ENCODE measurements at places on chromosomes 4 and X.

DNA sequence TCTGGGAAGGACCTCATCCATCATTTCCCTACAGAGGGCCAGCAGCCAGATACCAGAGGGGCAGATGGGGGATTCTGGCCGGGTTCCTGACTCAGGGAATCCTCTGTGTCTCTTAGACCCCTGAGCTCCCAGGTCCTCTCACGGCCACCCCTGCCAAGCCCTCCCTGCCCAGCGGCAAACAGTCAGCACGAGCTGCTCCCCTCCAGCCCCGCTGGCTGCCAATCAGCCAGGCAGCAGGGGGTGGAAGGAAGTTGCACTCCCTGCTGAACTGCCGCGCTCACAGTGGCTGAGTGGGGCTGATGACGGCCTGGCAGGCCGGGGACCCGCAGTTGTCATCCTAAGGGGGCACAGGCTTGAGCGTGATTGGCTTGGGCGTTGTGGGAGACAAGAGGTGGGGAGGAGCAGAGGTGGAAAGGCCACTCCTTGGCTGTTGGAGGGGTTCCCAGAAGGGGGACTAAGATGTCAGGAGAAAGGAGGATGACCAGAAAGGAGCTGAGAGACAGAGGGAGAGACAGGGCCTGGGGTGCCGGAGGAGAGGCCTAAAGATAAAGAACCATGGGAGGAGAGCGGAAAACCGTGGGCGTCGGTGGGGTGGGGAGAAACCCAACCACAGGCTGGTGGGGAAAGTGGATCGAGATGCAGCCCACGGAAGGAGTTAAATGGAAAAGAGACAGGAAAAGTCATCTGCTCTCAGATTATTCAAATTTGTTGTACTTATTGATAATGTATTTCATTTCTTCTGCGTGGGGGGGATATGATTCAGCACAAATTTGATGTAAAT lies 4.4 kb upstream of the CCDC149 start:
- DNase-seq, result no peak

DNA sequence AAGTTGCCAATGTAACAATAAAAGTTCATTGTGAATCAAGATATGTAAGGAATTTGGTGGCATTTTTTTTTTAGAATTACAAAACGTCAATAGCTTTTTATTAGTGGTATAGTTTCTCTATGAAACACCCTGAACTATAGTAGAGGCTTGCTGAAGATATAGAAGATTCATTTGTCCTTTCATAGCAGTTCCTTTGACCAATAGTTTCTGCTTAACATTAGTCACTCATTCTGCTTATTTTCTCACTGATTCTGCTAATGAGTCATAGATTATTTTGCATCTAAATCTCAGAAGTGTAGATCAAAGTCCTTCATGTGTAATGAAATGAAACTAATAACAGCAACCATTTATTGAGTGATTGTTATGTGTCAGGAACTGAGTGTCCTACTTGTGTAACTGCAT lies 205.0 kb upstream of the TET2 start:
- no peak for DNase-seq

- DNase-seq, result no peak
Measured at GRCh38 chr4:182768838-182769237, 148.3 kb downstream of the DCTD start.

DNA sequence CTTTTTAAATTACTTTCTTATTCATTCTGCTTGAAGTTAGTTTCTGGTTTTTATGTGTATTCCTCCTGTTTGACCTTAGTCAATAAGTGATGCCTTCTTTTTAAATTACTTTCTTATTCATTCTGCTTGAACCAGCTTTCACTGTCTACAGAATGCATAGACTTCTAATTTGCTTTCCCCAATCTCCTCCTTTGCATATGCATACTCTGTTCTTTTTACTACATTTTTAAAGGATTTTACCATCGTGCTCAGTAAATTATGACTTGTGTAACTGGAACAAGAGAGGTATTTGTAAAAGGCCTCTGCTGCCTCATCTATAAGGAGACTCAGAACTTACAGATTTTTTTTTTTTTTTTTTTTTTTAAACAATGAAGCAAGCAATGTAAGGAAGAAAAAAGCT lies 228.7 kb downstream of the PPP3CA start:
- no peak for DNase-seq

DNA sequence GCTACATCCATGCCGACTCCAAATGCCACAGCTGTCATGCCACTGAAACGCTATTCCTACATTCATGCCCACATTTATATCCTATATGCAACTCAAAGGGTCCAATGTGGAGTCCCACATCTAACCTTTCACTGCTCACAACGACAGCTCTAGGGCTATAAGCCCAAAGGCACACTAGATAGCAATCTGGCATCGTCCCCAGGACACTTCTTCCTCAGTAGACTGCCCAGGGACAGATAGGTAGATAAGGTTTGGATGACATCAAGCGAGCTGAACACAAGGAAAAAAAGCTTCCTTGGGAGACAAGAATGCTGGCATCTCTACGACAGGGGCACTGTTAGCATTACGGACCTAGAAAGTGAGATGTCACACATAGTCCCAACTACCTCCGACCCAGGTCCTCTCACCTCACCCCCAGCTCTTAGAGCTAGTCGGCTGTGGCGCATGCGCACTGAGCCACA lies 685 bp downstream of the RAB9B start:
- peak; percentile 38 for DNase-seq

DNA sequence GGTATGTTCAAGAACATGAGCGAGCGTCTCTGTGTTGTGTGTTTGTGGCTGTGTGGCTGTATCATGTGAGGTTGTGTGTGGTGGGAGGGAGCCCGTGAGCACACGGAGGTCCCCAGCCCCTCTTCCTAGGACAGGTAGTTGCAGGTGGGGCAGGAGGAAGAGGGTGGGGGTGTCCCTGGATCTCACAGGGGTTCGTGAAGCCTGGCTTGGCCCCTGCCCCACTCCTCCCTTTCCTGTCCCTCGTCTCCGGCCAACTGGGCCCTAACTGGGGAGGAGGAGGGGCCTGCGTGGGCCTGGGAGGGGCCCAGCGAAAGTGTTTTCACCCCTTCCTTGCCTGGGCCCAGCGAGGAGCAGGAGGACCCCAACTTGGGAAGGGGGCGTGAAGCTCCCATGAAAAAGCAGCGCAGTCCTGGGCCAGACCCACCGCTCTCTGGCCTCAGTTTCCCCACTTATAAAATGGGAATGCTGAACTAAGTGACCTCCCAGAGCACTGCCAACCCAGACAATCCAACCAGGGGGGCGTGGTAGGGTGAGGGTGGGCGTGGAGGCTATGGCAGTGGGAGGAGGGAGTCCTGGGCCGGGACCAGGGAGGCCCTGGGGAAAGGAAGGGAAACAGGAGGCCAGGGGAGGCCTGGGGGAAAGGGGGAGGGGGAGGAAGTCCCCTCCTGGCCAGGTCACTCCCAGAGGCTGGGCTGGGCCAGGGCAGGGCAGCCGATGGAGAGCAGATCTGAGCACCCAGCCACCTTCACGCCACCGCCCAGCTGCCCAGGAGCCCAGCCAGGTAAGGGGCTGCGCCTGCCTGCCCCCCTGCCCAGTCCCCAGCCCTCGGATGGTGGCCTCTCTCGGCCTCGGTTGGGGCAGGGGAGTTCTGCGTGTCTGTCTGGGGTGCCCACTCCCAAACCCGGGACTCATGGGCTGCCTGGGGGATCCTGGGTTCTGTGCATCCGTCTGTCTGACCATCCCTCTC lies at the start of gene AVPR2:
TSS of gene AVPR2 (plus strand) at position 683 of the 967 bp plus-strand sequence. CDS start 473 bp downstream, outside the sequence.
- DNase-seq, result no peak

DNA sequence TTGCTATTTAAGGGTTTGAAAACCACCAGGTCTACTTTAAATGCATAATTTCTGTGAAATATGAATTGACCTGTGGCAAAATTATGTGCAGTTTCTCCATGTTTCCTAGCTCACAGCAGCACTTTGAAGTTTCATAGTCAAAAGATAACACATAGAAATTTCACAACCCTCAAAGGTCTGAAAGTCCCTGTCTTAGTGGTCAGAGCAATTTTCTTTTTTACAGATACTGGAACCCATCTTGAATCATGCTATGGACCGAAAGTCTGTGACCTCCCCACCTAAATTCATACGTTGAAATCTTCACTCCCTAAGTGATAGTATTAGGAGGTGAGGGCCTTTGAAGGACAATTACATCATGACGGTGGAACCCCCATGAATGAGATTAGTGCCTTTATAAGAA lies 240.4 kb upstream of the BMP3 start:
- DNase-seq, result no peak

GRCh38 chr4:28709891-28710290 lies 1849.2 kb downstream of the STIM2 start:
- no peak for DNase-seq

DNA sequence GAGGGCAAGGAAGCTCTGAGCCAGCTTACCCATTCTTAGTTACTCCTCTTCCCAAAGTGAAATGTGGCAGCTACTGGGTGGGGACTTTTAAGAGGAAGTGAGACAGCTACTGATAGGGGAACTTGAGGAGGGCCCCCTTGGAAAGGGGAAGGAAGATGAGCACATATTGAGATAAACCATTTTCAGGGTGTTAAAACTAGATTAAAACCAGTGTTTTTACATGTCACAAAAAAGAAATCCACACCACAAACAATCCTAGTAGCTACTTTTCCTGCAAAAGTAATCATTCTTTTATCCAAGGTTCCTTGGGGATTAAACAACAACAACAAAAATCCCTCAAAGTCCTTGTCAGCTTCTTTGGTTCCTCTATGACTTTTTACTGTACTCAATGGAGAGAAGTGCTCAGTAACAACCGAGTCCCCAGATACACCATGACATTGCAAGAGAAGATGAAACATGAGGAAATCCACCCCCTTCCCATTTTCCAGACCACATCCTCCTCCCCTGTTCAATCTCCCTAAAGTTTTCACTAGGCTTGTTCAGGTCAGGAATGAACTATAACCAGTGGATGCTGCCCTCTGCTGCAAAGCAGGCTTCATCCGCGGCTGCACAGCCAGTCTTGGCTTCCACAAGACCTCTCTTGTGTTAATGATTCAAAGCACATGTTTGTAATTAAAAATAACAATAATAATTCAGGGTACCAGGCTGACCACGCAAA lies 113.5 kb upstream of the TMEM164 start:
- no peak for DNase-seq

DNA sequence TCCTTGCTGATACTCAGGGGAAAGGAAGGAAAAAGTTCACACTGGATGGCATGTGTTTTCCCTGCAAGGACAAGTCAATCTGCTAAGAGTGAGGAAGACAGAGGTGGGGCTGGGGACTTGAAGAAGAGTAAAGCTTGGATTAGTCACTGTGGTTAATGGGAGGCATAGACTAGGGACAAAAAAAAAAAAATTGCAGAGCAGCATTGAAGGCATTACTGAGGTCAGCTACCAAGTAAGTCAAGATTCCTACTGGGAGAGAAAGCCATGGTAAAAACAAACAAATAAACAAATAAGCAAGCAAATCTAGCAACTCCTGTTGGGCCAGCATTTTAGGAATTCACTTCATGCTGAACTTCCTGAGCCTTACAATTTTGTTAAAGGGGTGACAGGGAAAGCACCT lies 58.2 kb upstream of the GPC4 start:
- DNase-seq, result no peak

GRCh38 chrX:40469316-40469715 lies 111.5 kb upstream of the ATP6AP2 start:
- DNase-seq, result no peak

DNA sequence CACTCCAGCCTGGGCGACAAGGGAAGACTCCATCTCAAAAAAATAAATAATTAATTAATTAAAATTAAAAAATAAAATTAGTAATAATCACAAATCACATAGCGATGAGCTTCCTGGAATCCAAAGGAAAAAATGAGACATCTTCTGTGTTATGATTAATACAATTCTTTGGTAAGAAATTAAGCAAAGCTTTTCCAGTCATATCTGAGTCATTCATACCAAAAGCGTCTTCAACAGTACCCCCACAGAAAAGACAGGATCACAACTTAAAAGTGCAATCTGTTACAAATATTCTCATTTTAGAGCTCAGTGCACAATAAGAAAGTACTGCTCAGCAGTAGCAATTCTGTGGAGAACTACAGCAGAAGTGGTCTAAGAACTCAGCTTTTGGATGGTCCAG lies 168.5 kb upstream of the MXRA5 start:
- DNase-seq, result no peak

DNA sequence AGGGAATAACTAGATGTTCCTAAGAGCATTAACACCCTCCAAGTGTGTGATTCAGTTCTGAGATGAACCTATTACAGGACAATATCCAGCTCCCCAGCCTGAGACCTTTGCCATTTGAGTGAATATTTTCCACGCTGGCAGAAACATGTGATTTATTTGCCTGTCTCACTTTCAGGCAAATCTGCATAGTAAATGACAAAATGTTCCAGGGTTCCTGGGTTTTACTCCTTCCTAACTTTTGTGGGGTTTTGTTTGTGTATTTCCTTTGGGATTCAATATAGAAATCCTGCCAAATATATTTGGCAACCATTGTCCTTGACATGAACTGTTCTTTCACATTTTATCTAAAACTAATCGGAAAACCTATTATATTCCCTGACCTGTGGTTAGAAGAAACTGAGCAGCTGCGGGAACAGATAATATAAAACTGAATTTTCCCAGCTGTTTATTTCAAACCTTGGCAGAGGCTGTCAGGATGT lies 12.5 kb downstream of the F8 start:
- DNase-seq, result no peak

DNA sequence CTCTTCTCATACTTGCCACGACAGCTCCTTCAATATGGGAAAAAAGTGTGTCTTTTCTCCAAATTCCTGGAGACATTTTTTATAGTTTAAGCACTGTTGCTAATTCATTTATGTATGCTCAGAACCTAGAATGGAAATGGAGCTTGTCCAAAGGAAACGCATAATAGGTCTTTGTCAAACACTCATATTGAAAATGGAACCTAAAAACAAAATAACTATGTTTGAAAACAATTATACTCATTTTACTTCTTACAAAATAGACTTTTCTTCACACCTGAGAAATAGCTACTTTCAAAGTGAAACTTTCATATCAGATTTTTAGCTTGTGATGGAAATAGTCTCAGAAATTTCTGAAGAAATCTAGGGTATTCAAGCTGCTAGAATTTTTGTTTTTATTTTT lies 529.7 kb upstream of the BOD1L1 start:
- no peak for DNase-seq

DNA sequence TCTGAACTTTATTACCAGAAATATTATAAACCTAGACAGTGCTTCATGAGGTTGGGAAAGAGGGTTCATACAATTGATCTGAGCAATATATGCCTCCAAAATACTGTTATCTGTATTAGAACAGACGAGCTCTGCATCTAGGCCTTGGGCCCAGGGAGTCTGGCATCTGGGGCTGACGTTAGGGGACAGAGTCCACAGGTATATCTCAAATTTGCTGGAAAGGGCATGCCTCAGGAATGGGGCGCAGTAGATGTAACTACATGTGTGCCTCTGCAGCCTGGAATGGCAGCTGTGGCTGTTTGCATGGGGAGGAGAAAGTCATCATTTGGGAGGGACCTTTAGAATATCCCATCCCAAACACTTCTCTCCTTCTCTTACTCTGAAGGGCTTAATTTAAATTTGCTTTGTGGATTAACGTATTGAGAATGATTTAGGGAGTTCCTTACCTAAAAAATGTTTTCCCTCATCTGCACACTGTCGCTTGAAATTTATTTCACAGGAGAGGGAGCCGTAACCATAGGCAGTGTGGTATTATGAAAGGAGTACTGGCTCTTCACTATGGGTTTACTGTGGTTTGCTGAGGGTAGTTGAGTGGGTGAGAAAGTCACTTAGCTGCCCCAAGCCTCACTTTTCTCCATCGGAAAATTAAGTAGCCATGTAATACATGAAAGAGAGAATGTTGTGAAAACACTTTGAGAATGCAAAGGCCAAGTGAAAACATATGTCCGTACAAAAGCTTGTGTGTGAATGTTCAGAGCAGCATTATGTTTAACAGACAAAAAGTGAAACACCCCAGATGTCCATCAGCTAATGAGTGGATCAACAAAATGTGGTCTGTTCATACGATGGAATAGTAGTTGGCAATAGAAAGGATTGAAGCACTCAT lies 5.9 kb downstream of the ADD1 start:
- DNase-seq, result no peak

Data from activated CD8-positive, alpha-beta memory T cell treated with anti-CD3 and anti-CD28 coated beads for 1 hour (primary cell).